Fibroblast of the conjunctiva (primary cell): ENCODE measurements at places on chromosomes 7 and 10.
A peak's percentile ranks its signal among the peaks of the same experiment; 100 is the strongest.

GRCh38 chr7:100048680-100049079, 894 bp upstream of the ZSCAN21 start:
- DNase-seq, result no peak

- DNase-seq, result no peak
Measured at GRCh38 chr7:138799336-138800000, 1.5 kb upstream of the ATP6V0A4 start.

GRCh38 chr10:29835055-29835454, 200.3 kb upstream of the SVIL start:
- peak; percentile 89 for DNase-seq

- no peak for DNase-seq
Measured at GRCh38 chr10:3735175-3735574, 49.8 kb downstream of the KLF6 start.

DNA sequence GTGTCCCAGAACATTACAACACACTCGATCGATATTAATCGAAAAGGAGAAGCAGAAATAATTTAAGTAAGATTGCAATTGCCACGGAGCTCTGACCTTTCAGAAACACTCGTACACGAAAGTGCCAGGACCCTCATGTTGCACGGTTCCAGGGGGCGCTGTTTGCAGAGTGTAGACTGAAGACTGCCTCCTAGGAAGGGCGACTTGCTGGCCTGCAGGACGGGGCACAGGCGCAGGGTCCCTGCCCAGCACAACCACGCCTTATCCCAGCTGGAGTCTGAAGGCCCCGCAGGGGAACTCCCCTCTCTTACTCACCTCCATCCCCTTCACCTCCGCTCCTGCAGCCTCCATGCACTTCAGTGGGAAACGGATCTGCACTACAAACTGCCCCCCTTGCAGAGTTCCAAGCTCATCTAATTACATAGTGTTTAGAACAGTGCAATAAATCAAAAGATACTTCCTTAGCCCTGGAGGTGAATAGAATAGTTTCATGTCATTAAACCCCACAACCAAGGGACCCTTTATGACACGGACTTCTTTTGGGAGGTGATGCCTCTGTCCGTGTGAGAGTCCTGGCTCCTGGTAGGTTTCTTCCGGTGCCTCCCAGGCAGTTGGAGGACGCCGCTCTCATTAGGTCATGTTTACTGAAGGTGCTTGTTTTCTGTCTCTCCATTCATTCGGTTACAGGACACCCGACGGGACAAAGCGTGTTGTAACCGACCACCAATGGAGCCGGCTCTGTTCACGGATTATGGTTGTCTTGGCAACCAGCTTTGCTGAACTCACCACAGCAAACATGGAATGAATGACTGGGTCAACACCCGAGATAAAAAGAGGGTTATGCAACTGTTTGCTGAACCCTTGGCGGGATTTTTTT, 262.2 kb downstream of the BAMBI start:
- DNase-seq, result peak; percentile 52

DNA sequence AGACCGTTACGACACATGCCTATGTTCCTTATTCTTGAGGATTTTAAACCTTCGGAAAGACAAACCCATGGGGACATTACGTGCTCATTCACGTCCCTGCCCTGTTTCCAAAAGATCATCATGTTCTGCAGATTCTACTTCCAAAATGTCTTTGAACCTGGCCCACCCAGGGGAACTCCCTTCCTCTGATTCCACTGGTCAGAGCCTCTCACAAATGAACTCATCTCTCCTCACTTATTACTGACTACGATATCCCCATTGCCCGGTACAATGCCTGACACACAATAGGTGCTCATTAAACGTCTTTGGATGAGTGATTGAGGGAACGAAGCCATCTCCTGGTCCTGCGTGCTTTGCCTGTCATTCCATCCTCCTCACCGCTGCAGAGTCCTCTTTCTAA, 168.3 kb upstream of the RNF32 start:
- DNase-seq, result no peak

- no peak for DNase-seq
Measured at GRCh38 chr7:76507723-76508406, 2.5 kb upstream of the UPK3B start.

- DNase-seq, result no peak
Measured at GRCh38 chr7:45293295-45293942, 135.8 kb downstream of the RAMP3 start.

DNA sequence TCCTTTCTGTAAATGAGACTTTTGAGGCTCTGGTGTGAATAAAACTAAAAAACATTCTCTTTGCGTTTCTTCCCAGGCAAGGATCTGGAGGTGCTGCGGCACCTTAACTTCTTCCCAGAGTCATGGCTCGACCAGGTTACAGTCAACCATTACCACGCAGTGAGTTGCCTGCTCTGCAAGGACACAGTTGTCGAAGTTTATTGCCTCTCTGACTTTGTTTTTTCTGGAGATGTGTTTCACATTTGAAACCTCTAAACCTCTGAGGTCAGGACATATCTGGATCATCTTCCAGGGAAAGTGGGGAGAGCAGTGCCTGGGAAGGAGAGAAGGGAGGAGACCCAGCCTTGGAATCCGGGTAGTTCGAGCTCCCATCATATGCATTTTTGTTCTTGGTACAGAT, 43.4 kb upstream of the PLEKHA1 start:
- DNase-seq, result no peak

GRCh38 chr7:74627661-74628411, 29.7 kb upstream of the GTF2I start:
- DNase-seq, result peak; percentile 89

DNA sequence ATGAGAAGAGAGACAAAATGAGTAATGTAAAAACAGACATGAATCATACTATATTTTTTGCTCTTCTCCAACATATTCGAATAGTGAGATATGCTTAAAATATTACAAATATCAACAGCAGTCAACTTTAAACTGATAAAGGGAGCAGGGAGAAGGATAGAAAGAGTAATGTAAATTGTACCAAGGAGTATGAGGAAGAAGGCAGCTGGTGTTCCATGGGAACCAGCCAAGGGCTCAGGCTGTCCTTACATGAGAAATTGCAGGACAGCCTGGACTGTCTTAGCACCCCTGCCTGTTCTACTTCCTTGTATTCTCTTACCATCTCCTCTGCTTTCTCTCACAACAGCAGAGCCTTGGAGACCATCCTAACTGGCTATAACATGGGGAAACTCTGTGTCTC, 128.7 kb downstream of the TSPAN12 start:
- DNase-seq, result no peak

DNA sequence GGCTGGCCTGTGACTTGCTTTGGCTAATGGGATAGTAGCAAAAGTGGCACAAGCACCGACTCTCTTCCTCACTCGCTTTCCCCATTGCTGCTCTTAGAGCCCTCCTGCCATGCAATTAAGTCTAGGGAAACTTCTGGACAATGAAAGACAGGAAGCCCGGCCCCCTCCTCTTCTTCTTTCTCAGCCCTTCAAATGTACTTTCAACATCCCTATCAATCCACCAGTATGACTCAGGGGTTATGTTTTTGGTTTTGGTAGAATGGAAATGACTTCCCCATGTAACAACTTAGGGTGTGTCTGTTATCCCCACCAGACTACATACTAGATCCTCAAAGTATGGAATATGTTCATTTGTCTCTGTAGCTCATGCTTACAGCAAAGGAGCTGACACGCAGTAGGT, 139.0 kb upstream of the GDF10 start:
- no peak for DNase-seq

GRCh38 chr7:33616752-33617151, 288.6 kb upstream of the BMPER start:
- no peak for DNase-seq

GRCh38 chr7:1251796-1252539, 19.3 kb downstream of the UNCX start:
- DNase-seq, result no peak

- no peak for DNase-seq
Measured at GRCh38 chr7:41232086-41232485, 470.8 kb downstream of the INHBA start.

- DNase-seq, result no peak
Measured at GRCh38 chr10:31963589-31963980, 35.0 kb upstream of the ARHGAP12 start.

DNA sequence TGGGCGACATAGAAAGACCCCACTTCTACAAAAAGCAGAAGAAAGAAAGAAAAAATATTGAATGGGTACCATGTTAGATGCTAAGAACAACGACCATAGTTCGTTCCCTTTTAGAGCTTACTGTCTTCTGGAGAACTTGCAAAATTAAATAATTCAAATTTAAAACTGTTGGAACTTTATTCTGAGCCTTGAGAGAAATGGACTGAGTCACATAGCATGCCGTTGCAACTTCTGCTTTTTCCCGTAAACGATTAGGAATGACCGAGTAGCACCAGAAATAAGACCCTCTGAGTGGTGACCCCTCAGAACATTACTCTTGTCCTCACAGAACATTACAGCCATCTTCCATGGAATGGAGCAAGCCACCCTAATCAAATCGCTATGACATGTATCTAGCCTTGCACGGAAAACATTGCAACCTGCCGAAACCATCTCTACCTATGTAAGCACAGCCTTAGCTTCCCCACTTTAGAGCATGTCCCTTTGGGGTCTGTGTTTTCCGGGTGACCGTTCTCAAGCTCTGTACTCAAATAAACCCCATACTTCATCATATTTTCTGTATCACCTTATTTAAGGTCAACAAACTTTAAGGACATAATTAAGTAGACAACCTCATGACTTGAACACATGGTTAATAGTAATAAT, 179.1 kb downstream of the PRKCQ start:
- DNase-seq, result no peak

DNA sequence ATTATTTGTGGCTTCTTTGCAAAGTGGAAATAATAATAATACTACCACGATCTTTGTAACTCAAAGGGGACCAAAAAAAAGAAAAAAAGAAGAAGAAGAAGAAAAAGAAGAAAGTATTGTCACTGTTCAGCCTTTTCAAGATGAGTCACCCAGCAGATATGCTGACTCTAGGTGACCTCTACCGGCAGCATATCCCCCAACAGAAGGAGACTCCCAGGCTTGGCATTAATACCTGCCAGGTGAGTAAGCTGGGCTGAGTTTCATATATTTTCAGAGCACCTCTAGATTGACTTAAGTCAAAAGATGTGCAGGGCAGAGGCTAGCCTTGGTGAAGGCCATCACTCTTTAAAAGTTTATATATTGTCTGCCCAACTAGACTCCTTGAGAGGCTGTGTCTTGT, 30.4 kb upstream of the GPR26 start:
- DNase-seq, result no peak

- DNase-seq, result no peak
Measured at GRCh38 chr7:69610374-69611084, 12.3 kb downstream of the AUTS2 start.

GRCh38 chr10:119713744-119714483, 11.9 kb upstream of the INPP5F start:
- no peak for DNase-seq

DNA sequence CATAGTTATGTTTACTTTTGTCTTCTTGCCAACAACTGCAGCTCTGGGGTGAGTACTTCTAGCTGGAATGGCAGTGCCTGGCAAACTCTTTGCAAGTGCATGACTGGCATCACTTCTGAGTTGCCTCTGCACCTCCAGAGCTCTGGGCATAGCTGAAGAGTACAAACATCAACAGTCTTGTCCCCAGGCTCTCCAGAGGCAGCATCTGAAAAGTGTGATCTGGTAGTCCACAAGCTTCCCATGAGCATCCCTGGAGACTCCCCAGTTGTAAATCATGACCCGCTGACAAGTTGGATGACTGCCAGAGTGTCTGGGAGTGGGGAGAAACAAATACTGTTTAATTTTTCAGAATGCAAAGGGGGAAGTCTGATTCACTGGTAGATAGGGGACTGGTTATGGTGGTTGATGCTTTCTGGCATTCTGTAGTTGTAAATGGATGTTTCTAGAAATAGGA, 138.9 kb upstream of the CDK13 start:
- DNase-seq, result no peak

DNA sequence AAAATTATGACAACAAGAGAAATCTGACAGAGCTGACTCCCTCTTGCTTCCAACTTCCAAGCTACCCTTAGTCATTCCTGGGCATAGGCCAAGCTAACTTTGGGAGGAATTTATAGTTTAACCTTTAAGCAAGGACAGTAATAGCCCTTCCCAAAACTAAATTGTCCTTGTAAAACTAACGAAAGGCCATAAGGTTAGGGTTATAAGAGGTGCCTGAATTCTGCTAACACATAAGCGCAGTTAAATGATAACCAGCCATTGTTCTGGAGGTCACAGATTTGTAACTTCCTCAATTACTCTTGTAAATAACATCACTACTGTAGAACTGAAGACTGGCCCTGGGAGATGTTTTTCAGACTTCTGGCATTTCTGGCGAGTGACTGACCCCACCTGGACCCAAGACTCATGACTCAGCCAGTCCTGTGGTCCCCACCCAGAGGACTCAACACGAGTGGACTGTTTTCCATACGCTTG, 481.2 kb downstream of the KCNMA1 start:
- no peak for DNase-seq

GRCh38 chr7:109663806-109664205, 1094.1 kb downstream of the DNAJB9 start:
- DNase-seq, result no peak

- no peak for DNase-seq
Measured at GRCh38 chr7:139033346-139034114, 2.3 kb downstream of the ZC3HAV1L start.

- no peak for DNase-seq
Measured at GRCh38 chr7:140390034-140390433, 8.3 kb downstream of the SLC37A3 start.

DNA sequence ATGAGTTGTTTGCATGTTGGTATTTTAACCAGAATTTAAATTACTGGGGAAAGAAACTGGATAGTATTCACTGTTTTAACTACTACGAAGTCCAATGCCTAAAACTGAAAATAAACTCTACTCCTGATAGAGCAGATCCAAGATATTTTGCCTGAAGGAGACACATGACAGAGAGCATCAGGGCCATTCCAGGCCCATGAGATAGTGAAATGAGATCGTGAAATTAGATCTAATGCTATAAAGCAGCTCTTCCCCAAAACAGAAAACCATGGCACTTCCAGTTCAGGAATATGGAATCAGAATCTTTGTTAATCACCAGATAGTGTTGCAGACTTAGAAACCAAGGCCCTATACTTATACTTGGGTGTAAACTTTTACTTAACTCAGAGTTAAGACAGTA, 124.3 kb upstream of the CACNA2D1 start:
- DNase-seq, result no peak

DNA sequence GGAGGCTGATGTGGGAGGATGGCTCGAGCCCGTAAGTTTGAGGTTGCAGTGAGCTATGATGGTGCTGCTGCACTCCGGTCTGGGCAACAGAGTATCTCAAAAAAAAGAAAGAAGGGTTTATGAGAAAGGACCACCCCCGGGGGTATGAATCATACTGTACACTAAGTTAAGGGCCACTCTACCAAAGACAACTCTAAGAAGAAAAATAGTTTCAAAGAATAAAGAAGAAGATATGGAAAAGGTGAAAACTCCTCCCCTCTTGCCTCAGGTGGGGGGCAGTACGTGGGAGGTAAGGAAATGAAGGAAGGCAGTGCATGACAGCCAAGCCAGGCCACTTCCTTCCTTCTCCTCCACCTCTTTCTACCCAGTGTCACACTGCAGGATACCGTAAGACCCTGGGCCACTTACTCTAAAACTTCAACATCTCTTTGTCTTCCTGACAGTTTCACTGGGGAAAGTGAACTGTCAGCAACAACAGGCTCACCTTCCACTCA, 61.3 kb downstream of the PIP4K2A start:
- no peak for DNase-seq

GRCh38 chr10:4941540-4942330, 21.5 kb upstream of the AKR1C1 start:
- DNase-seq, result no peak

- DNase-seq, result no peak
Measured at GRCh38 chr10:1552881-1553670, 184.2 kb downstream of the ADARB2 start.
